ENCODE measurements at places on chromosomes 5 and 9.

DNA sequence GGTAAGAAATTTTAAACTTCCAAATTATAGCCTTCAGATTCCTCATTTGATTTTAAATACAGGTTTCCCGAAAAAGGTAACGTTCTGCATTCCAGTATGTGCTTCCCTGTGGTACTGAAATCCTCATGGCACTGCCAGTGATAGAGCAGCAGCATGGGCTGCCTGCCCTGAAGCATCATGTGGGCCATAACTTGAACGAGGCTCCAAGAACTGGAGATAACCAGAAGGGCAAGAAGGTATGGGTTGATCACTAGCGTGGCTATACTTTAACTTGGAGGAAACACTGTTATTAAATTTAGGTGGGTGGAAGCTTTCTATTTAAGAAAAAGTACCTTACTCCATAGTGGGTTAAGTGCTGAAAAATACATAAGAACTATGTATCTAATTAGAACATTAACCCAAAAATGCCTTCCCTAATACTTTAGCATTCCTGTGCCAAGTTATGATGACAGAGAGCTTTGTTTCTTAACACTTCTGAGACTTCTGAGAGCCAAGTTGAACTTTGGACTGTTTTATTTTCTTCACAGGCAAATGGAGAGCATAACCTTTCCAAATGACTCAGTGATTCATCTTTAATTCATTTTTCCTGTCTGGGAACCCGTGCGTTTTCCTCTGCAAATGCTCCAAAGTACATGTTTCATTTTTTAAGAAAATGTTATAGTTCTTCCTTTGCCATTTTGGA lies 191.5 kb upstream of the GNA14 start:
- no peak for DNase-seq

DNA sequence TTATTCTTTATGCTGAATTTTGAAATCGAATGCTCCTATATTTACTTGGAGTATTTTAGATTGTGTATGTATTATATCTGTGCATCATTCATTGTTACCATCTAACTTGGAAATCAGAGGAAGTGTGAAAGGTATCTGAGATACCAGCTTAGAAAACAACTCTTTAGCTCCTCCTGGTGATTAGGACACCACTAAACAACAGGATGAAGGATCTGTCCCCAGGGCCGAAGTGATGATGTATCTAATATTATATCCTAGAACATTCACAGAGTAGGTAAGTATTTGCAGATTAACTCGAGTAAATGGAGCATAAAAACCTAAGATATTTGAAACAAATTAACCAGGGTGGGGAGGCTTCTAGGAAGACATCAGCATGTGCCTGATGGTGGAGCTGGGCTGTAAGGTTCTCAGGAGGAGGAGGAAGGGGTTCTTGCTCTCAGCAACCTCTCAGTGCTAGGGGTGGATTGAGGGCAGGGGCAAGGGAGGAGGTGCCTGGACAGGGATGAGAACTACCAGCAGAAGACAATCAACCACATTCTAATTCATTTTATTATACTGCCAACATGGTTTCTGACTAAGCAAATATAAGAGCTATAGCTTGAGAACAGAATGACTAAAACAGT lies 2.6 kb upstream of the NFIL3 start:
- DNase-seq, result no peak

DNA sequence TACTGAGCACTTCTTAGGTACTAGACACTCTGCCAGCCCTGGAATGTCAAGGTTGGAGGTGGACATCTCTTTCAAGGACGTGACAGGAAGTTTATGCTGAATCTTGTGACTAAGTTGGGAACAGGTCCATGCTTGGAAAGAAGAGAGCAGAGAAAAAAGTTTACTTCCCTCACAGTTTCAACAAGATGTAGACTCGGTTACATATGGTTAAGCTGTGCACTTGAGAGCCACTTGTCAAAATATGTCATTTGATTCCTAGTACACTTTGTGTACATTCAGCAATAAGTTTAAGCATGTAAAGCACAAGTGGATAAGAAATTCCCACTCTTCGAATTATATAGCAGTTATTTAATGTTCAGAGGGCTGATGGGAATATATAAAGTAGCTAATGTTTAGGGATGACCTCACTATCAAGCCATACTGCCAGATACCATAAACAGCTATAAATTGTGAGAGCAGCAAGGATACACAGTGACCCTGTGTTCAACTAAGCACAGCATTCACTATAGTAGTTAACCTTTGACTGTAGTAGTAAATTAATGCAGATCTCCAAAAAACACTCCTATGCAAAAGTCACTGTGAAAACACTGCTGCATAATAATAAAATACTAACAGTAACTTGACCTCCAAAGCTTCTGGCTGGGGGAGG lies 1944.6 kb upstream of the WWC1 start:
- no peak for DNase-seq

DNA sequence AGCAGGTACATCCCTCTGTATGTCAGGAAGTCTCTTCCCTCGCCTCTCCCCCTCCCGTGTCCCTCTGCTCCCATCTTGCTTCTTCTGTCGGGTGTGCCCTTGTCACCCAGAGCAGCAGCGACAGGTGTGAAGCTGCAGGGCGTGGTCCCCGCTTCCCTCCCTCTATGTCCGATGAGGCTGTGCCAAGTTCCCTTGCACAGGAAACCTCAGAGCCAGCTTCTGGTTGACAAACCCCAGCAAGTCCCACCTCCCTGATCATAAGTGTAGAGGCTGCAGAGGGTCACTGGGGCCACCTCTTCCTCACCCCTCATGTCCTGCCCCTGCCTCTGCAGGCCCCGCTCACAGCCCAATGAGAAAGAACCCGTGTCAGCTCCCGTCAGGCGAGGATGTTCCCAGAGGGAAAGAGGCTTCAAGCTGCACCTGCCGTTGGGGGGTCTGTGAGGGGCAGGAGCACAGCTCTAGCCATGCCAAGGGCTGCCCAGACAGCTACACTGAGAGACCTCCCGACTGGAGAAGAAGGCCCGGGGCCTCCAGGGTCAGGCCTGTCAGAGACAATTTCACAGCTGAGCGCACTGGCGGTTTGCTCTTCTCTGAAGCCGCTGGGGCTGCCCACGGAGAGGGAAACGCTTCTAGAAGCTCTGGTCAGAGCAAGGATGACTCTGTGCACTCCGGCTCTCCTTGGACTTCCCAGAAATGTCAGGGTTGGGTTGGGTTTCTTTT lies 73.3 kb downstream of the AK8 start:
- DNase-seq, result no peak

DNA sequence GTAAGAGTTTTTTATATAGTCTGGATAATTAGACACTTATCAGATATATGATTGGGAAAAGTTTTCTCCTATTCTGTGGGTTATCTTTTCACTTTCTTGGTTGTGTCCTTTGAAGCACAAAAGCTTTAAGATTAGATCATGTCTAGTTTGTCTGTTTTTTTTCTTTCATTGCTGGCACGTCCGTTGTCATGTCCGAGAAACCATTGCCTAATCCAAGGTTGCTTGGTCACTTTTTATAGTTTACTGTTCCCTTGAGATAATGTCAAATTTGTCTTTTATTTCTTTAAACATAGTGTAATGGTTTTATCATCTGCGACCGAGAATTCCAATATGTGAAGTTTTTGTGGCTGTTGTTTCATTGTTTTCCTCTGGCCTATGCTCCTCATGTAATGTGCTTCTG lies 28.8 kb downstream of the GARNL3 start:
- DNase-seq, result no peak

DNA sequence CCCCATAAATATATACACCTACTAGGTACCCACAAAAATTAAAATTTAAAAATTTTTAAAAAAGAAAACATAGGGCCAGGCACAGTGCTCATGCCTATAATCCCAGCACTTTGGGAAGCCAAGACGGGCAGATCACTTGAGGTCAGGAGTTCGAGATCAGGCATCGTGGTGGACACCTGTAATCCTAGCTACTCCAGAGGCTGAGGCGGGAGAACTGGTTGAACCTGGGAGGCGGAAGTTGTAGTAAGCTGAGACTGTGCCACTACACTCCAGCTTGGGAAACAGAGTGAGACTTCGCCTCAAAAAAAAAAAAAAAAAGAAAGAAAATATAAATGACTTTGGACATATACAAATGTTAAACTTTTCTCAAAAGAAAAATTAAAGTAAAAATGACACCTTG lies 33.3 kb upstream of the RNF38 start:
- no peak for DNase-seq

GRCh38 chr5:32302835-32303754 lies 9.6 kb downstream of the MTMR12 start:
- DNase-seq, result no peak

GRCh38 chr5:59000211-59000610 lies 417.3 kb downstream of the RAB3C start:
- no peak for DNase-seq

DNA sequence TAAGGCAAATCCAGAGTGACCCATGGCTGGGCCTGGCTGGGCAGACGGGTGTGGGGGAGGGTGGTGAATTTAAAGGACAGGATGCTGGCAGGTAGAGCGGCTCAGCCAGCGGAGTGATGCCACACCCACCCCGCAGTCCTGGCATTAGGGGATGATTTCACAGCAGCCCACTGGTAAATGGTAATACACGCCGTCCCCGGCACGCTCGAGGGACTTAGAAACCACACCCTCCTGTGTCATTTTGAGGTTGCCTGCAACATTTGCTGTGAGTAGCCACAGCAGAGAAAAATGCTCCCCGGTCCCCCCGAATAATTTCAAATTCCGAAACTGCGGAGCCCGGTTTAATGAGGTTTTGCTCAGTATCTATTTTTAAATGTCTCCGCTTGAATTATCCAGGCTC lies 71.3 kb upstream of the FCN2 start:
- DNase-seq, result no peak

- DNase-seq, result no peak
Observed at GRCh38 chr9:12813960-12814876, 39.4 kb downstream of the LURAP1L start.

DNA sequence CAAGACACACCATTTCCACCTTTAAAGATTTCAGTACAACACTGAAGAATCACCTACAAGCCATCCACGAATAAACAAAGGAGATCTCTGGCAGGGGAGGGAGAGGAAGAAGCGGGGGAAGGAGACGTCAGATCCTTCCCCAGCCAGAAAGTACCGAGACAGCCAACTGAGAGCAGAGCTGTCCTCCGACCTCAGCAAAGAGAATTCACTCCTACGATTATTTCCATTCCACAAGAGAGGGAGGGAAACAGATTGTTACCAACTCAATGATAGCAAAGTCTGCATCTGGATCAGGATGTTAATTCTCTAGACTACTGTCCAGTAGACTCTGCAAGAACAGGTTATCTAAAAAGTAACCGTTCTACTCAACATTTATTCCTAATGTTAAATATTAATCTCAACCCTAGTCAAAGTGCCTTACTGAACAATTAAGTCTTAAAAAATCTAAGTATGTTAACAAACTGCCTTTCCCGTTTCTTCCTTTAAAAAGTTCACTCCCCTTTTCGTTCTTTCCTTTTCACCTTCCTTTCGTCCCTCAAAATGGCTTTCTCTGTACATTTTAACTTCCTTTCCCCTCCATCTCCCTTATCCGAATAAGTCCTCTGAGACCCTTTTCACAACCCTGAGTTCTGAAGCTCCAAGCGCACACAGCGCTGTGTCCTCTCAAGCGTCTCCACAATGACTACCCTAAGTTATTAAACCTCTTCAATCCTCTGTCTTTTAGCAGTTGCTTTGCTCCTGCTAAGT lies 1.4 kb downstream of the CHD1 start:
- no peak for DNase-seq

DNA sequence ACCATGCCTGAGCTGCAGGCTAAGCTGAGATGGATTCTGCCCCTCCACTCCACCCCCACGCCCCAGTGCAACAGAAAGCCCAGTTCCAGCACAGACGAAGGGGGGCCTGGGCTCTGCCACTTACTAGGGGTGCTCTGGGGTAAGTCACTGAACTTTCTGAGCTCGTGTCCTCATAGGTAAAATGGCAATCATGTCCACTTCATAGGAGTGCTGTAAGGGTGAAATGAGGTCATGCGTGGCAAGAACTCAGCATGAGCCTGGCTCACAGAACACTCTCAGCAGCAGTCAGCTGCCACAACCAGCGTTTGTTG lies 8.4 kb upstream of the PSD2 start:
- no peak for DNase-seq

- DNase-seq, result peak; percentile 78
Observed at GRCh38 chr9:105694190-105694847, at the start of gene TMEM38B. Gene TMEM38B, plus strand, starts transcription at chr9:105694541. Its CDS starts 120 bp downstream, at chr9:105694661.

DNA sequence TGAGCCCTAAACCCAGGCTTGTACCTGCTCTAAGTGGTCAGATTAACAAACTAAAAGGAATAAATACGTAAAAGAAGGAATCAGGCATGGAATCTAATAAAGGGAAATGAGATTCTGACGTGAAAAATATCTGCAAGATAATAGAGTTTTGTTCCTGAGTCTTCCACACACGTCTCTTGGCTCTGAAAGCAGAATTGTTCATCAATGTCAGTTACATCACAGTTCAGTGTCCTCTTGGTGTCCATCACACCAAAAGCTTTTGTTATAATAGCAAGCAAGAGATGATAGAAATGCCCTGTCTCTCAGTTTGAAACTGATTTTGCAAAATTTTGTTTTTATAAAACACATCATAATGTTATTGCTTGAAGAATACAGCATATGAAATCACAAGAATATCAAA lies 34.7 kb upstream of the NMUR2 start:
- DNase-seq, result no peak

DNA sequence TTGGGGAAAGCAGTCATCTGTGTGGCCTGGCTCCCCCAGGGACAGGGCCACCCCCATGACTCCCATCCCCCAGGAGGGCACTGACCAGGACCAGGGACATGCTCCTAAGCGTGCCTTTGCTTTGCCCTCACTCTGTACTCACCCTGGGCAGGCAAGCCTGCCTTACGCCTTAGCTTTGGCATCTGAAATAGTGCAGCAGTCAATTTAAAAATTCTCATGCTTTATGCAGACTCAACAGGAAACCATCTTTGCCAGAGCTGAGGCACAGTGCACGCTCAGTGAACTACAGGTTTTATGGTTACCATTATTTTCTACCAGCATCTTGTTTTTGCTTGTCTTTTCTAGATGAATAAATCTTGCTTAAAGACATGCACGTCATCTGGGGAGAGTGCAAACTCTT lies 323.5 kb downstream of the IRX2 start:
- DNase-seq, result no peak

DNA sequence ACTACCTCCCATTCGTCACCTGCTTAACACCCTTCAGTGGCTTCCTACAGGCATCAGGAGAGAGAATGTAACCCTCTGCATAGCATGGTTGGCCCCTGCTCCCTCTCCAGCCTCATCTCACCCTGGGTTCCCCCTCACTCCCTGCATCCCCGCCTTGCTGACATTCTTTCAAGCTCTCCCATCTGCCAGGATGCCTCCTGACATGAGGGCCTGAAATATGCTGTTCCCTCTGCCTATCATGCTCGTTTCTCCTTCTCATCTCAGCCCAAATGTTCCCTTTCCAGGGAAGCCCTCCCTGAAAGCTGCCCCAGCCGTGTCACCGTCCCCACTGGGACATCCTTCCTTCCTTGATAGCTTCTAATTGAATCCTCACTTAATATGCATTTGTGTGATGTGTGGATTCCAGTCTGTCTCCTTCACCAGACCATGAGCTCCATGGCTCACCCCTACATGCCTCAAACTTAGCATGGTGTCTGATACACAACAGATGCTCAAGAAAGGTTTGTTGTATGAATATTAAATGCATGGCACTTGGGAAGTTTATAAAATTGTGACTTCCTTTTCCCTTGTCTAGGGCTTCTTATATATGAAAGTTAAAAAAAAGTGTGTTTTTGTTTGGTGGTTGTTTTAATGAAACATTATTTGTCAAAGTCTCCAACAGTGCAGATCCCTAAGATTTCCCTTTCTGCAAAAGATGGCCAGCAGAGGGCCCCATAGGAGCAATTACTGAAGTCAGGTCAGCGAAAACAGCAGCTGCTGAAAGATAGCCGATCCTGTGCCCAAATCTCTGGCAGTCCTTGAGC lies 7.3 kb upstream of the C5orf58 start:
- no peak for DNase-seq

- DNase-seq, result no peak
Observed at GRCh38 chr5:24645483-24645882, 705 bp upstream of the CDH10 start.
